ENCODE measurements at places on chromosomes 5 and 9. TPM values are rescaled to one million over a fixed set of nuclear protein-coding genes. Genes with fewer than 3 reads are reported as not detected.

FPGS gene
- total RNA-seq = 132 TPM

HK3 gene
- total RNA-seq = not detected

CAVIN4 gene
- total RNA-seq = 0.68 TPM

SHB gene
- 0.55 TPM for total RNA-seq

LMNB1 gene
- total RNA-seq = 280 TPM

HSD17B3 gene
- total RNA-seq = not detected

LRRTM2 gene
- not detected for total RNA-seq

All from OCI-LY7 (cell line).